ENCODE measurements at places on chromosomes 2 and 18.

DNA sequence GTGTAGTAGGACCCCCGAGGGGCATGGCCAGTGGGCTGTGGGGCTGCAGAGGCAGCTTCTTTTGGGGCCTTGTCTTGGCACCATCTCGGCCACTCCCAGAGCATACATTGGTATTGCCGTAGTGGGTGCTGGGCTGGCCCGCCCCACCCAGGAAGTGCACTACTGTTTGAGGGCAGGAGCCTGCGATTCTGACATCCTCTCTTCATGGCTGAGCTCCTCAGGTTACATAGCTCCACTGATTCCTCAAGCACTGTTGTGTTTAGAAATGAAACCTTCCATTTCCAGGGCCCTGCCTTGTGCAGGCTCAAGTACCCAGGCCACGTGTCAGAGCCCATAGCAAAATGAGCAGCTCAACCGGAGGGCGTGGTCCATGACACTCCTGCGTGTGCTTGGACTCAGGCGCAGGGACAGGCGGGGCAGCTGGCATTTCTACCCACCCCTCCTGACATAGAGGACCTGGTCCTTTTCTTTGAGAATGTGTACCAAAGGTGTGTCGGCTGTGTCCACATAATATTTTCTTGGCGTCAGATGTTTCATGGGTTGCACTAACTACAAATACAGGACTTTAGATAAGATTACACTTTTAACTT is 67.9 kb downstream of the DGKD start:
- no peak for DNase-seq

DNA sequence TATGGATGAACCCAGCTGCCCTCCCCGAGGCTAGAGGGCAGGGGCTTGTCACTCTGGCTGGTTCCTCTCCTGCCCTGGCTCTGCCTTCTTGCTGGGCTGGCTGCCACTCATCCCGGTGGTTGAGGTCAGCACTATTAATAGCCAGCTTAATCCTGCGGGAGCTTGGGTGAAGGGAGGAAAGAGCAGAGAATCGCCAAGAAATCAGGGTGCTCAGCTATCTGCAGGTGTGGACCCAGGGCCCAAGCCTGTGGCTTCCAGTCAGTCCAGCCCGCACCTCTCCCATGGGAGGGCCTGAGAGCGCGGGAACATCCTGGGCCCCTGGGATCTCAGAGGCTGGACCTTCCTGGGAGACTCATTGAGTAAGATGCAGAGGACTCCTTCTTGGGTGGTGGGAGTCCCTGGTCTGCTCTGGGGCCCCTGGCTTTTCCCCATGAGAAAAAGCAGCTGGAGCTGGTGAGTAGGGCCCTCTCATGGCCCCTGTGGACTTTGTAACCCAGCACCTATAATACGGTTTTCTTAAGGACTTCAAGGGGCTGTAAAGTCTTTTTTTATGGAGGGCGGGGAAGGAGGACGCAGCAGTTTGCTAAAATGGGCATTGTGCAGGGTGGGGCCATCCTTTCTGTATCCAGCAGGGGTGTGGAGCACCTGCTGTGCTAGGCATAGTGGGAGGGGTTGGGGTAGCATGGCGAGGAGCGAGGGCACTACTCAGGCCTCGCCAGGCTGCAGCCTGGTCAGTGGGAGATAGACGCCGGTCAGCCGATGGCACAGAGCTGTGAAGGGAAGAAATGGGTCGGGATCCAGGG is 27.4 kb upstream of the CNNM3 start:
- no peak for DNase-seq

GRCh38 chr2:150162241-150162942 is 325.1 kb downstream of the RND3 start:
- DNase-seq, result no peak

DNA sequence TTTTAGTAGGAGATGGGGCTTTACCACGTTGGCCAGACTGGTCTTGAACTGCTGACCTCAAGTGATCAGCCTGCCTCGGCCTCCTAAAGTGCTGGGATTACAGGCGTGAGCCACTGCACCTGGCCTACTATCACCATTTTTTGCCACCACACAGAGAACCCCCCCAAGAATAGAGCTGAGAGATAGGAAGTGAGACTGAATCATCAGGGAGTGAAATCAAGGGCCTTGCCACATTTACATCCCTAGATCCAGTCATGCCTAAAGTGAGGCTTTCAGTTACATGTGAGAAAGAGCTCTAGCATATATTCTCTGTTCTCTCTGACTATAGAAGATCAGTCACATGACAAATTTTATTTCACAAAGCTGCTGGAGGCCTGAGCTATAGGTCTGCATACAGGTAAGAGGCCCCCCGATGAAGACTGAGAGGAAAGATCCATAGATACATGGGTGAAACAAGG is 28.0 kb upstream of the KCMF1 start:
- DNase-seq, result no peak

GRCh38 chr2:15159206-15159605 is 401.9 kb downstream of the NBAS start:
- no peak for DNase-seq

DNA sequence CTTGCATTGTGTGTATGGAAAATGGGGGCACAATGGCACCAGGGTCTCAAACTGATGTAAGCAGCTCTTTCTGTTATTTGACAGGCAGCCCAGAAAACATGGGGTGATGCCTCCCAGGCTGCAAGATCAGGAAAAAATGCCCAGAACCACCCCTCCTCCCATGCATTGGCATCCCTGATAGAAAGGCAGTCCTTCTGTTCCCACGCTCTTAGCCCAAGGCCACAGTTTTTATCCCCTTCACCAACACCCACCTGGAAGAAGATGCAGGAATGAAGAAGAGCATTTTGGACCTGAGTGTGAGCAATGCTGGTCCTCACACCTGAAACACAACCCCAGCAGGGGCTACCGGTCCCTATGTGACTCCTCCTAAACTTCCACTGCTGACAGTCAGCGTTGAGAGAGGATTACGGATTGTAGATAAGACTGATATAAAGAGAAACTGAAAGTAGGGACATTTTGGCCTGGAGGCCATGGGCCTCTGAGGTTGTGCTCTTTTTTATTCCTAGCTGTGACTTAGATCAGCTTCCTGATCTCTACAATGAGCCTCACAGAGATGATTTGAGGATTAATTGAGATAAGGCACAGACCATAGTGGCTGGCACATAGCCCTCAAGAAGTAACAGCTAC is 386.0 kb upstream of the ATP5MC3 start:
- DNase-seq, result no peak

DNA sequence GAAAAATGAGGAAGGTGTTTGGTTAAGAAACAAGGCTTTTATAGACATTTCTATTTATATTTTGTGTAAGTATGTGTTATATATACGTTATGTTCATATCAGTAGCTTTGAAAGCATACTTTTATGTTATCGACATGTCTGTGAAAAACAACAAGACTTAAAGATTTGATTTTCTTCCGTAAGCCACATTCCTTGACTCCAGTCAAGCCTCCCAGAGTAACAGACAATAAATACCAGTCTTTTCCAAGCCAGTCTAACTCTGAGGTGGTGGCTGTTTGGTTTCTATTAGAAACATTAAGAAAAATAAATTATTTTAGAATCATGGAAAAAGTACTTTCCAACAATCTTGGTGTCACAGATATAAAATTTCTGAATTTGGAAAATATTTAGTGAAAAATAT is 16.3 kb upstream of the ITGAV start:
- no peak for DNase-seq

DNA sequence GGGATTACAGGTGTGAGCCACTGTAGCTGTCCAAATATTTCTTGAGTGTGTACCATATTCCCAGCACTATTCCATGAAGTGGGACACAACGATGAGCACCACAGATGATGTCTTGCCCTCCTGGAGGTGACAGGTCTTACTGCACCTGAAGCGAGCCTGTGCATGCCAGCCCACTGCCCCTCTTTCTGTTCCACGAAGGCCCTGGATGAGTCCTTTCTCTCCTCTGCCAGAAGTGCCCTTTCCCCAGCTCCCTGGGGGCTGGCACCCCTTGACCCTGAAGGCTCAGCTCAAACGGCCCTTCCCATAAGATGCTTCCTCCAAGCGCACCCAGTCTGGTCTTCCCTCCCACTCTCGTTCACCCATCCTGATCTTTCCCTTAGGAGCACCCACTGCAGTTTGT is 5.5 kb downstream of the ATP6V1B1 start:
- DNase-seq, result no peak

DNA sequence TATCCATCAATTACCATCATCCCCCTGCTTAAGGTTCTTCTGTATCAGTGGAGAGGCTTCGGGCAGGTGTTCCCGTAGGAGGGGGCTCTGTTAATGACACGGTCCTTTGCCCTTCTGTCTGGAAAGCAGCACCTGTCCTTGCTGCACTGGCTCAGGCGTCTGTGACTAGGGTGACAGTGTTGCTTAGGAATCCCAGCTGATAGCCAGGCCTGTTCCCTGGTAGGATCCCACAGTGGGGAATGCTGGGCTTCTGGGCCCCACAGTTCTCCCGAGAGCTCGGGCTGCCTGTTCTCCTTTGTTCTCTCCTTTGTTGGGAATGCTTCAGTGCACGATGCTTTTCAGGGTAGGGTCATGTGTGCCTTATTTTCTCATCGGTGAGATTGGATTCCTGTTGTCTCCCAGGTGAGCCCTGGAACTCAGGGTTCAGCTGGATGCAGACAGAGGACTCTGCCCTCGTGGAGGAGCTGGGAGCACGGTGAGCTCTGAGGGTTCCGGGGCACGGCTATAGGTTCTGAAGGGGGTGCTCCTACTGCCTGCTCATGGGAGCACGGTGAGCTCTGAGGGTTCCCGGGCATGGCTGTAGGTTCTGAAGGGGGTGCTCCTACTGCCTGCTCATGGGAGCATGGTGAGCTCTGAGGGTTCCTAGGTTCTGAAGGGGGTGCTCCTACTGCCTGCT is 9.6 kb downstream of the SNTG2 start:
- no peak for DNase-seq

DNA sequence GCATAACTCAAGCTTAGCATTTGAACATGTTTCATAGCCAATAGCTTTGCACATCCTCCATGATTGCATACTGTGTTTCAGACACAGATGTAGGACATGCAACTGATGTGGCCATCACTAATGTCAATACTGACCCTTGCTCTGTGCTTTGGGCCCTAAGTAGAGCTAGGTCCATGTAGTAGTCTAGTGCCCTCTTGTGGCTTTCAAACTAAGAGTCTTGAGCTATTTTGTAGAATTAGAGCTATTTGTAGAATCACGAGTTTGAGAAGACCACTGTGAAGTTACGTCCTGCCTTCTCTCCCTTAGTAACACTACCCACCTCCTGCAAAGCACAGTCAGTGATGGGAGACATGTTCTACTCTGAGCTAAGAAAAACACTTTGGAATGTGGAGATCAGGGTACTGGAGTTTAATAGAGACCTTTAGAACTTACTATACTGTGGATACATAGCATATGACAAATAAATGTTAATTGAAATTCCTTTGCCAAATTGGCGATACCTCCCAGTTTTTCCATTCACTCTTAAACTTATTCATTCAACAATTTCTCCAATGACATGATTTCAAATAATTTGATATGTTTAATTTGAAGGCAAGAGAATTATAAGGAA is 306.5 kb upstream of the TNP1 start:
- peak; percentile 22 for DNase-seq

- DNase-seq, result no peak
Observed at GRCh38 chr18:33469699-33470098, 29.2 kb upstream of the CCDC178 start.

DNA sequence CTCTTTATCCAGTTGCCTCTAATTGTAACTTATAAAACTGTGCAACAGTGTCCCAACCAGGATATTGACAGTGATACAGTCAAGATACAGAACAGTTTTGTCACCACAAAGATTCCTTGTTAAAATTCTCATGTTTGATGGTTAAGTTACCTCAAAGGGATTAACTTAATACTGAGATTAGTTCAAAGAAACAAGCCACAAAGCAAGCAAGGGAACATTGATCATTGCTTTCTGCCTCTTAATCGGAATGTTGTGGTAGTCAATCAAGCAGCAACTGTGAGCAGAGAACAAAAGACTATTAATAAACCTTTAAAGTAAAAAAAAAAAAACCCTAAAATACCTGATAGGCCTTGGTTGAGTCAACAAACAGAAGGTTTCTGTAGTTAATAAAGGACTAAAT is 352.3 kb downstream of the PARD3B start:
- no peak for DNase-seq

DNA sequence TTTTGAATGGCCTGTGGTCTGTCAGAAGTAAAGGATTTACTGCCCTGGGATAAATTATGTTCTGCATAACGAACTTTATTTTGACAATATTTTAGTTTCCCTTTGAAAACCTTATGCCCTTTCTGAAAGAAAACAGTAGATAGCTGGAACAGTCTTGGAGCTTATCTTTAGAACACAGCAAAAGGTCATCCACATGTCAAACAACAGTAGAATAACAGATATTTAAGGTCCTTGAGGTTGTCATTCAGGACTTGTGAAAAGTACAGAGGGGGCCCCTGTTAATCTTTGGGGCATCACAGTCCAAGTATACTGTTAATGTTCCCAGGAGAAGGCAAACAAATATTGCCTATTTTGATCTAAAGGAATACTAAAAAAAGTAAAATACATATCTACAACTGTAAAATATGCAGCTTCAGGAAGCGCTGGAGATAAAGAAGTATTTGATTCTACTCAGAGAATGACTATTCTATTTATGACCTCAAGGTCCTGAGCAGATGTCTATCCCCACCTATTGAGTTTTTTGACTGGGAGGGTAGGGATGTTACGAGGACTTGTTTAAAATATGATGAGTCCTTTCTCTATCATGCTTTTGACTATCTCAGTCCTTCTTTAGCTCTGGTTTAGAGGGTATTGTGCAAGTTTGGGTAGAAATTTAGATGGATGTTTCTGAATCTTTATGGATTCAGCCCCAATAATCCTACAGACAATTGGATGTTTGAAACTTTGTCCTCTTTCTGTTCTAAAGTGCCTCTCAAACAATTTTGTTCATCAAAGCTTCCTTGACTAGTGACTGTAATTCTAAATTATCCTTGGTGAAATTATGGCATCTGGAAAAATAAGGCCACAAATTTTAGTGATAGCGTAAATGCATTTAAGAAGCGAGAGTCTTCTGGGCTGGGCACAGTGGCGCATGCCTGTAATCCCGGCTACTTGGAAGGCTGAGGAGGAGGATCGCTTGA is 25.1 kb upstream of the TMEM214 start:
- DNase-seq, result no peak

DNA sequence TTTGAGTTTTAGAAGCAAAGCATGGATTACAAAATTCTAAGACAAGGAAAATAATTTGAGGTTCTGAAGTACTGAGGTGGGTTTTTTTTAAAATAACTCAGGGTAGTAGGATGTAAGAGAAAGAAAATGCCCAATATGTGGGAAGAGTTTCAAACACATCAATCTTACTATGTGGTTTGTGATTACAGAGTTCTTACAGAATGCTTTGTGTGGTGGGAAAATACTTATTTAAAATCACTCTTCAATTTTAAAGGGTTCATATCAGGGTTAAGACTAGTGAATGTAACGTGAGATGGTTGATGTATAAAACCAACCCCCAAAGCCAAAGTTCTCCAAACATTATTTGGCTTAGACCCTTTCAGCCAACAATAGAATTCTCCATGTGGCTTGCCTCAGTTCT is 173.5 kb downstream of the UBE2E3 start:
- DNase-seq, result no peak

- no peak for DNase-seq
Observed at GRCh38 chr2:33859811-33860461, 260.8 kb upstream of the FAM98A start.

GRCh38 chr2:101463911-101464641 is 10.8 kb downstream of the RFX8 start:
- no peak for DNase-seq

- DNase-seq, result no peak
Observed at GRCh38 chr18:7559709-7560319, 7.3 kb upstream of the PTPRM start.
